ENCODE measurements at places on chromosomes 2 and 18.

DNA sequence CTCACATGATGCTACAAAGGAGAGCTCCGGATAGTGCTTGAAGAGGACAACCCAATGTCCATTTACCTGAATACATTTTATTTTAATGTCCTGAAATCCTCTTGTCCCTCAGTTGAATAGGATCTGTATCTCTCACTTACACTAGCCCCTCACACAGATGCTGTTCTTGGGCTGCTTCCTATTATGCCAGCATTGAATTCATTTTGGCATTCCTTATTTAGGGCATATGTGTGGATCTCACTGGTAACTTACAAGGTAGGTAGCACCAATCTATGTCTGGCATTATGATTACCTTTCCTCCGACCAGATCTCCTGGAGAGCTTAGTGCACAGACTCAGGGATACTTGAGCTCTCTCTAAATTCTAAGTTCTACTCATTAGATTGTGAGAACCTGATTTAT lies 799.7 kb upstream of the FSHR start:
- H3K27ac ChIP-seq = no peak overlapping the region
- no peak overlapping the region for H3K4me3 ChIP-seq
- no peaks in the 10 kb centered on the region for H3K27me3 ChIP-seq
- H3K4me1 ChIP-seq = no peaks in the 10 kb centered on the region
- no peaks in the 10 kb centered on the region for H3K36me3 ChIP-seq
- DNase-seq = no peak

DNA sequence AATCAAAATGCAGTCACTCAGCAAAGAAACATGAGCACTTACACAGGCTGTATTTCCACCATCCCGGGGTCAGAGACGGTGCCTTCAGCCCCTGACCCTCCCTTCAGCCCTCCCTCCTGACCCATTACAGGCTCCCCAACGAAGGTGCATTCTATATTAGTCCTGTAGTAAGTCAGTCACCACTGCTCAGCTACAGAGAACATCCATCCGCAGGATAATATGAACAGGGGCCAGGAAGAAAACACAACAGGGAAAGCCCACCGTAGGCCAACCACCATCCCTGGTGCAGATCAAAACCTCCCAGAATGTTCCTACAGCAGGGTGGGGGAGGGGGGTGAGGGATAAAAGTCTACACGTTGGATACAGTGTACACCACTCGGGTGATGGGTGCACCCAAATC lies 15.1 kb downstream of the PXDN start:
- no peak for DNase-seq
- H3K27me3 ChIP-seq = peaks cover 1% of the 10 kb centered on the region
- peak overlapping the region; percentile 98 for H3K27ac ChIP-seq
- peak overlapping the region; percentile 75 for H3K4me3 ChIP-seq

DNA sequence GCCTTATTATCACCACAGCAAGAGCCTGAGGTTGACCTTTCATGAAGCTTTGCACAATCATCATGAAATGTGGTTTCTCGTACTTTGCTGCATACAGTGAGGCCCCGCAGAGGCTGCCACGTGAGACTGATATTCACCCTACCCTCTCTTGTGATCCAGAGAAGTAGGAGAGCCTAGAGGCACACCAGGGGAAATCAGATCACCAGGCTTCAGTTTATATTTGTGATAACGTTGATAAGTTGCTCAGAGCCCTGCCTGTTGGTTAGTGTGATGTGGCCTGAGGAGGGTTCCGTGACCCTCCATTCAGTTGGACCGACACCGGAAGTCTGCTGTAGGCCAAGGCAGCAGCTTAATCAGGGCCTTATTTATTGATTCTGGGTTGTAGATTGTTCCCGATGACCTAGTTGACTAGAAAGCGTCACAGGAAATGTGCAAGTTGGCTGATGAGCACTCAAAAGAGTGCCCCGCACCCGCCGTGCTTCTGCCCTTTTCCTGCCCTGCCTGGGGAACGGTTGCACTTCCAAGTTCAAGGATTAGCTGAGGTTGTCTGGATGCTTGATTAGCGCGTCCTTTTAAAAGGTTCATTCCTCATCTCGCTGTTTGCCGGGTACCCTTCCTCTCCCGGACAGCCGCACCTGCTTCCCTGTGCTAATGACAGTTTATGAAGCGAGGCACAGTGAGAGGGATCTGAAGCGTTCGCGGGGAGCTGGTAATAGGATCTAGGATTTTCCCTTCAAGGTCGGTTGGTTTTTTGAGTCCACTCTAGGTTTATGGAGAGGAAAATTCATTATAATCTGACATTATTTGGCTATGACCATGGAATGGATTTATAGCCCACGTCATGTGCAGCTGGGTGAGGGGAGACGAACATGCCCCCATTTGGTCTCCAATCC lies 146.4 kb downstream of the SH3RF3 start:
- no peak for DNase-seq
- H3K27me3 ChIP-seq = peaks cover 4% of the 10 kb centered on the region
- H3K36me3 ChIP-seq = no peaks in the 10 kb centered on the region
- H3K4me1 ChIP-seq = peaks cover 17% of the 10 kb centered on the region

- H3K4me3 ChIP-seq = no peak overlapping the region
- H3K4me1 ChIP-seq = no peaks in the 10 kb centered on the region
- H3K27me3 ChIP-seq = no peaks in the 10 kb centered on the region
- no peaks in the 10 kb centered on the region for H3K36me3 ChIP-seq
- no peak overlapping the region for H3K27ac ChIP-seq
These were observed 101.0 kb upstream of the RNF152 start for GRCh38 chr18:61993831-61994230.

DNA sequence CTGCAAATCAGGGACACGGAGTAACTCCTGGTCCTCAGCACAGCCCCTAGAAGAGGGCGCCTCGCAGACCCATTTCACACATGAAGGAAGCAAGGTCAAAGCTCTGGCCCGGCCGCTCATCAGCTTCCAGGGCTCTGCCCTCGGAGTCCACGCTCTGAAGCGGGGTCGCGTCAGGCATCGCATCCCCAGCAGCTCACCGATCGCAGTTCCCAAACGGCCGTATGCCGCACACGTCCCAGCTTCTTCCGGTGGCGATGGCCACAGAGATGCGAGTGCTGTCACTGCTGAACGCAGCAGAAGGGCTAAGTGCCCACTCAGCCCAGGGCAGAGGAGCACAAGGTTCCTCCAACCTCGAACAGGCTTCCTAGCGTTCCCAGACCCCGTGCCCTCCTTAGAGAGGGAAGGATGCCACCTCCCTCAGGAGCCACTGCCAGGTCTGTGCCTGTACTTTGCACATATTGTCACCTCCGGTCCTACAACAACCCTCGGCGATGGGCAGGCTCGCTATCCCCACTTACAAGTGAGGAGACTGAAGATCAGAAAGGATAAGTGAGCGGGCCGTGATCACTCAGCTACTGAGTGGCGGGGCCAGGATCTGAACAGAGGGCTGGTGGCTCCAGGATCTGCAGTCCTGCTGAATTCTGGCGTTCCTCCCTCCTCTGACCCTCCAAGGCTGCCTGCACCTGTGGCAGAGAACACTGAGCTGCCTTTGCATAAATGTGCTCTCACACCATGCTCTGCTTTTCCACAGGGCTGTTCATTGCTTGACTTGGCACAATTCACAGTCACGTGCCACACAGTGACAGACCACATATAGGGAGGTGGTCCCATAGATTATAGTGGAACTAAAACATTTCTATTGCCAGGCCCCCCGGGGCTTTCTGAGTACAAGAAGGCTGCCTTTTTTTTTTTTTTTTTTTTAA lies 71.4 kb downstream of the COPS8 start:
- no peak overlapping the region for H3K27ac ChIP-seq
- no peak overlapping the region for H3K4me3 ChIP-seq
- H3K27me3 ChIP-seq = peaks cover 2% of the 10 kb centered on the region
- H3K4me1 ChIP-seq = no peaks in the 10 kb centered on the region
- no peaks in the 10 kb centered on the region for H3K36me3 ChIP-seq

DNA sequence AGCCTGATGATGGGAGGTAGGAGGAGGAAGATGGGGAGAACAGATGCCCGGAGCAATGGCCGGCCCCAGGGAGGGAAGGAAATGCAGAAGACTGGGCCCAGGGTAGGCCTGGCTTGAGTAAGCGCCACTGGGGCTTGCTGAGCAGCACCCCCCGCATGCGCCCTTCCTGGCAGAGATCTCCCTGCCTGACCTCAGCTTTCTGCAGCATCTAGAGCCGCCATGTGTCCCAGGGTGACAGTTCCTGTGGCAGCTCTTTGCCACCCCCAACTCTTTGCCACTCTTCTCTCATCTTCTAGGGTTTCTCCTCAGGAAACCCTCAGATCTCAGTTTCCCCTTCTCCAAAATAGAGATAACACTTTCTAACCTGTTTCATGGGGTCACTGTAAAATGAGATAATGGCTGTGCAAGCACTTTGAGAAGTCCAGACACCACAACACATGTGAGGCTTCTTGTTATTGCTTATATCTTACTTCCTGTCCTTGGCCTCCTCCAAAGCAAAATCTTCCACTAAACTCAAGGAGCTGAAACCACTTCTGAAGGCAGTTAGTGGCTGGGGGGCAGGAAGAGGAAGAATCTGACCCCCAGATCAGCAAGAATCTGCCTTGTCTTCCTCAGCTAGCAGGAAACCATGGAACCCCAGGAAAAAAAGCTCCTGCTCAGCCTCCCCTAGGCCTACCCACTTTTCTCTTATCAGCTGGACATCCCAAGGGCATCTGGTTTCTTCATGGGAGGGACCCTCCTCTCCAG lies 64.9 kb downstream of the EPAS1 start:
- DNase-seq = no peak
- H3K4me1 ChIP-seq = no peaks in the 10 kb centered on the region
- no peak overlapping the region for H3K4me3 ChIP-seq
- H3K27ac ChIP-seq = no peak overlapping the region

GRCh38 chr2:155315768-155316167 lies 617.3 kb downstream of the KCNJ3 start:
- no peaks in the 10 kb centered on the region for H3K27me3 ChIP-seq
- no peaks in the 10 kb centered on the region for H3K36me3 ChIP-seq
- H3K27ac ChIP-seq = no peak overlapping the region
- H3K4me3 ChIP-seq = no peak overlapping the region

GRCh38 chr2:220041447-220041846 lies 414.0 kb downstream of the SLC4A3 start:
- H3K27ac ChIP-seq = no peak overlapping the region
- H3K36me3 ChIP-seq = no peaks in the 10 kb centered on the region
- H3K4me3 ChIP-seq = peak overlapping the region; percentile 14

- H3K36me3 ChIP-seq = no peaks in the 10 kb centered on the region
- no peak overlapping the region for H3K27ac ChIP-seq
- H3K4me1 ChIP-seq = no peaks in the 10 kb centered on the region
These were observed 10.3 kb upstream of the CHST10 start for GRCh38 chr2:100427627-100428258.

GRCh38 chr2:226664140-226664539 lies 135.5 kb downstream of the IRS1 start:
- no peak overlapping the region for H3K4me3 ChIP-seq
- no peaks in the 10 kb centered on the region for H3K36me3 ChIP-seq
- no peak for DNase-seq
- H3K4me1 ChIP-seq = no peaks in the 10 kb centered on the region

Data from glutamatergic neuron (in vitro differentiated cells).